ENCODE measurements at places on chromosomes 12 and 14. TPM values are rescaled to one million over a fixed set of nuclear protein-coding genes. Genes with fewer than 3 reads are reported as not detected.

KRT76 gene
- total RNA-seq = not detected

LHX5 gene
- total RNA-seq = not detected

HIGD1C gene
- total RNA-seq = not detected

CCDC175 gene
- not detected for total RNA-seq

TMCC3 gene
- 9.2 TPM for total RNA-seq

EFCAB11 gene
- 3.2 TPM for total RNA-seq

BCL11B gene
- under 0.01 TPM for total RNA-seq

SCNN1A gene
- total RNA-seq = 0.62 TPM

RHEBL1 gene
- total RNA-seq = 0.35 TPM

SYT1 gene
- 1.9 TPM for total RNA-seq

LYSET gene
- total RNA-seq = 16.8 TPM

FLRT2 gene
- 12.9 TPM for total RNA-seq

ADAM21 gene
- total RNA-seq = not detected

SYCP3 gene
- not detected for total RNA-seq

SERPINA5 gene
- 8.4 TPM for total RNA-seq

GPD1 gene
- 0.08 TPM for total RNA-seq

IAPP gene
- not detected for total RNA-seq

DEPDC4 gene
- 2.0 TPM for total RNA-seq

OR4L1 gene
- total RNA-seq = not detected

SLC10A1 gene
- total RNA-seq = not detected

SPIC gene
- not detected for total RNA-seq

SLC16A7 gene
- total RNA-seq = 18.2 TPM

CMA1 gene
- total RNA-seq = 9.8 TPM

ACSS3 gene
- 16.7 TPM for total RNA-seq

SPX gene
- 0.54 TPM for total RNA-seq

FBRSL1 gene
- total RNA-seq = 9.6 TPM

HCAR2 gene
- total RNA-seq = not detected

CD69 gene
- total RNA-seq = 2.6 TPM

NKX2-1 gene
- not detected for total RNA-seq

TAS2R43 gene
- 0.32 TPM for total RNA-seq

FGF6 gene
- not detected for total RNA-seq

CACNB3 gene
- 39.2 TPM for total RNA-seq

PIANP gene
- total RNA-seq = 1.2 TPM

TMEM52B gene
- total RNA-seq = not detected

FAM222A gene
- total RNA-seq = 1.2 TPM

PRH2 gene
- total RNA-seq = not detected

CCDC38 gene
- not detected for total RNA-seq

AICDA gene
- not detected for total RNA-seq

KCNMB4 gene
- total RNA-seq = 4.0 TPM

TAS2R8 gene
- not detected for total RNA-seq

TMPRSS12 gene
- total RNA-seq = not detected

CEBPE gene
- total RNA-seq = not detected

STAB2 gene
- total RNA-seq = not detected

KLHL33 gene
- 1.6 TPM for total RNA-seq

DHRS7 gene
- total RNA-seq = 55.1 TPM

FAM181A gene
- not detected for total RNA-seq

P2RX2 gene
- total RNA-seq = 2.7 TPM

TRPV4 gene
- 0.82 TPM for total RNA-seq

OTUB2 gene
- 0.84 TPM for total RNA-seq

ANG gene
- 27.7 TPM for total RNA-seq

GLRX5 gene
- total RNA-seq = 32.2 TPM

SLCO1B3 gene
- not detected for total RNA-seq

BAG5 gene
- total RNA-seq = 35.8 TPM

LRRK2 gene
- total RNA-seq = 32.5 TPM

Data from gastroesophageal sphincter (tissue), 4 donors.